ENCODE measurements at places on chromosomes 4 and X. TPM values are rescaled to one million over a fixed set of nuclear protein-coding genes. Genes with fewer than 3 reads are reported as not detected.

DNA sequence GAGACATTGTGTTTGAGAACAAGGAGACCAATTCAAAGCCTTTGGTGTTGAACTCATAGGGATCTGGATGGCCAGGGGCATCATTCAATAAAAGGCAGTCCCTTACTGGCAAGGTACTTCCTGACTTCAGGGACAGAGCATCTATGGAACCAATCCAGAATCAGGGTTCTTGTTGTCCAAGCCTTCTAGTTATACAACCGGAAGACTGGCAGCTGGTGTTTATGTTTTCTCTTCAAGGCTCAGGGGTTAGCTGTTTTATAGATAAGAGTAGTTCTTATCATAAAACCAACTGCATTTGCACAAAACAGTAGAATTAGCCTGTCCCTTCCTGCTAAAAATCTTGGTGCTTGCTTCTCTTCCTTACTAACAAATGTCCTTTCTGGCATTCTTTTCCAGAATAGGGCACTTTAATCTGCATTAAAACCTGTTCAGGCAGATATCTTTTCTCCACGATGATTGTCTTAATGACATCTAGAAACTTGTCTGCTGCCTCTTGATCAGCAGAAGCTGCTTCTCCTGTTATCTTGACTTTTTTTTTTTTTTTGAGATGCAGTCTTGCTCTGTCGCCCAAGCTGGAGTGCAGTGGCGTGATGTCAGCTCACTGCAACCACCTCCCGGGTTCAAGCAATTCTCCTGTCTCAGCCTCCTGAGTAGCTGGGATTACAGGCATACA lies 38.4 kb upstream of the ARHGEF6 start:
- DNase-seq = no peak

CPLX1 gene
- 1.2 TPM for total RNA-seq

GRCh38 chrX:20829665-20830491 lies 544.3 kb upstream of the CNKSR2 start:
- no peak for DNase-seq

SSX4B gene
- total RNA-seq = not detected

ART3 gene
- total RNA-seq = not detected

- no peak for DNase-seq
Measured at GRCh38 chr4:9762823-9763475, 18.5 kb upstream of the DRD5 start.

DNA sequence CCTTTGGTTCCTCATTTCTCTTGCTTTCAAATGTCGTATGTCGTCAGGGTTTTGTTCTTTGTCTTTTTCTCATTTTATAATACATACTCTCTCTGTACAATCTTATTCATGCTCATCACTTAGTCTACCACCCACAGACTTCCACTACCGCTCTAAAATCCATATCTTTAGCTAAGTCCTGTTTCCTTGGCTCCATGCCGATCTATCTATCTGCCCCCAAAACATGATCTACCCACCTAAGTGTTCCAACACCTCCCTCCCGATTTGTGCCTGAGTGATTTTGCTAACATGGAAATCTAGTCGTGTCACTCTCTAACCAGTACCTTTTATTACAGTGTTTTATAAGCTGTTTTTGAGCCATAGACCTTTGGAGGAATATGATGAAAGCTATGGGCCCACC lies 65.6 kb upstream of the PGAM4 start:
- DNase-seq = no peak

- DNase-seq = no peak
Measured at GRCh38 chrX:370963-371745, 15.6 kb downstream of the PPP2R3B start.

SPANXA1 gene
- total RNA-seq = not detected

TRAPPC2 gene
- total RNA-seq = 27.0 TPM

SUPT20HL2 gene
- not detected for total RNA-seq

DNA sequence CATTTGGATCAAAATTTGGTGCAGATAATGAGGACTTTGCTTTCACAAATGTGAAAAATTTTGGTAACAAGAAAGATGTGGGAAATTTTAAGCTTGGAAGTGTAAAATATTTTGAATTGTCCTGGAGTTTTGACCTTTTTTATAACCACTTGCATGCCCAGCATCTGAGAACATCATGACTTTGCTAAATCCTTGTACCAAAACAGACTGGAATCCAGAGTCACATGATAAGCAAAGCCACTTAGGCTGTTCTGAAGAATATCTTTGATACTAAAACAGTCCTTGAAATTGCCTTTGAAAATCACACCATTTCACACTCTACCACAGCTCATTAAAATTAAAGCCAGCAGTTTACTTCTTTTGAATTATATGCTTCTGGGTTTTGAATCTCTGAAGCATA lies 2.5 kb upstream of the PPM1K start:
- DNase-seq = no peak

Data from T-cell (primary cell).